Kidney epithelial cell (primary cell): ENCODE measurements at places on chromosomes 16 and 17. TPM values are rescaled to one million over a fixed set of nuclear protein-coding genes. Genes with fewer than 3 reads are reported as not detected.

Gene SLC52A1
- total RNA-seq = 0.17 and 0.62 TPM in 2 replicates

Gene DHX38
- 35.4 and 46.0 TPM in 2 replicates for total RNA-seq

DNA sequence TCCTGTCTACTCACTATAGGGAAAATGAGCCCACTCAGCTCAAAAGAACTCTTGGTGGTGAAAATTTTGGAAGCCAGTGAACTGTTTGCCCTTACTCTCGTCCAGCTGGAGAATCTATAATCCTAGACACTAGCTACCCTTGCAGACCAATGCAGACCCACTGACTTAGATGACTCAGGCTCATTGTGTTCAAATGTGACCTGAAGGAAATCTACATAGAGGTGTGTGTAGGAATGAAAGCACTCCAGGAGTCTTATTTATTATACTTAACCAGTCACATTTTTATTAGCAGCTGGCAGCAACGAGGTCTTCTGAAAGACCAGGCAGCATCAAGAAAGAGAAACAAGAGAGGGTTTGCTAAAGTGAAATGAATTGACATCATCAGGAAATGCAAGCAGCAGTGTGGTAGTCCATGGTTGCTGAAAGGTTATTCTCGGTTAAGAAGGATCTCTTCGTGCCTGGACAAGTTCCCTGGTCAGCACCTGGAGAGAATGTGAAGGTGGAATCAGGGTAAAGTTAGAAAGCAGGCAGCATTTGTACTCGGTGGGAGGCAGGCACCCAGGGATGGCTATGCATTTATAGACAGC, 1.4 kb downstream of the KRTAP29-1 start:
- no peak for DNase-seq

Gene NPIPA8
- 6.2 TPM in 1 of 2 replicates, not detected in the other for total RNA-seq

GRCh38 chr17:56113486-56113885, 39.8 kb upstream of the ANKFN1 start:
- no peak for DNase-seq

Gene KRTAP9-3
- total RNA-seq = not detected in 2 replicates

GRCh38 chr17:8185582-8186445, 4.2 kb downstream of the BORCS6 start:
- DNase-seq = no peak

Gene RSKR
- 2.3 and 12.2 TPM in 2 replicates for total RNA-seq

Gene PGP
- 15.7 and 17.7 TPM in 2 replicates for total RNA-seq

GRCh38 chr17:80968602-80969029, 23.0 kb upstream of the CHMP6 start:
- DNase-seq = no peak

GRCh38 chr17:79777120-79777893, 641 bp upstream of the CBX2 start:
- no peak for DNase-seq

GRCh38 chr17:78120971-78121800, 7.4 kb downstream of the TMC6 start:
- DNase-seq = no peak

DNA sequence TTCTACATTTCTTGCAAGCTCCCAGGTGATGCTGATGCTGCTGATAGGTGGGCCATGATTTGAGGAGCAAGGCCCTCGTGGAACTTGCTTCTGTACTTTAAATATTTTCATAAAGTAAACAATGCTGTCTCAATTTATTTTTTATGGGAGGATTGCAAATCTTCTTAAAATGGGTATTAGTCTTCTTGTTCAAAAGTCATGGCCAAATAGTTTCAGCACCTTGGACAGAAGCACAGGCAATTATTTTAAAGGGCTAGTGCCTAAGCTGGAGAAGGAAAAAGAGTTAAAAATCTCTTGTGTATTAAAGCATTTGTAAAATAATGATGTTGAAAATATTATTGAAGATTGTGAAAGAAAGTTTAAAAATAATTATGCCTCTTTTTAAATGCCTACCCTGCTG, 50.5 kb downstream of the GPR139 start:
- no peak for DNase-seq

Gene NTHL1
- 39.3 and 44.1 TPM in 2 replicates for total RNA-seq

GRCh38 chr16:397135-397661, at the start of gene NME4:
TSS of gene NME4 (plus strand) at chr16:397199. CDS start at chr16:397223, 24 bp downstream.
- no peak for DNase-seq

Gene BCAS3
- total RNA-seq = 21.8 and 26.7 TPM in 2 replicates

- DNase-seq = no peak
These were observed 122.4 kb upstream of the NLRP1 start for GRCh38 chr17:5706577-5707210.

DNA sequence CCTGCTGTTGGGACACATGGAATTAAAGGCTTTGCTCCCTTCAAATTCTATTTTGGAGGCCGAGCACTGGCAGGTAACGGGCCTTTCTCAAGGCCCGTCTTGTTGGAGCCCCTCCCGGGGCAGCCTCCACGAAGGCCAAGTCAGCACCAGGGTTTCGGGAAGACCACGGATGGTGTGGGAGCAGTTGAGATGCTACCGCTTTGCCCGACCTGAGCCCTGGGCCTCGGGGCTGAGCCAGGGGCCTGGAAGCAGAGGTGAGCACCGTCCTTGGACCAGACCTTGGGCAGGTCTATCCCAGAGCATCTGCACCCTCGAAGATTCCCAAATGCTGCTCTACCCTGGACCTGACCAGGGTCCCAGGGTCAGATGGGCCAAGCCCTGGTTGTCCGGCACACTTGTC, 23.0 kb downstream of the C17orf100 start:
- no peak for DNase-seq

DNA sequence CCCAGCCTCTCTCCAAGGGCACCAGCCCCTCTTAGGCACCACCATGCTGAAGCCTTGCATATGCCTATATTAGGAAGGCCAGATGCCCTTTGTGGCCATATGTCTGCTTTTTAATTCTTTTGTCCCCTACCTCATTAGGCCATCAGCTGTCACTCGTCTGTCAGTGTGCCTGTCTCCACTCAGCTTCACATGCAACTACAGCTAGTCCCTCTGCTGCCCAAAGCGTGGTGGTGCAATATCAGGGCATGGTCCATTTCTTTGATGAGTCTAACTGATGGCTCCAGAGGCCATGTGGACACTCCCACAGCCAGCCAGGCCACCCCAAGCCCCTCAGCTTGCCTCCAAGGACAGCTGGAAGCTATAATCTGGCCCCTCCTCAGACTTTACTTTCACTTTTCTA, 36.3 kb downstream of the MYO18A start:
- no peak for DNase-seq

- DNase-seq = no peak
These were observed 30.0 kb upstream of the ANKRD40CL start for GRCh38 chr17:50797135-50797810.

GRCh38 chr17:68822719-68823289, 132.4 kb downstream of the ABCA8 start:
- DNase-seq = no peak

- DNase-seq = no peak
These were observed 36.4 kb downstream of the MBTPS1 start for GRCh38 chr16:84080378-84080777.

Gene FAM171A2
- 12.6 and 16.3 TPM in 2 replicates for total RNA-seq

DNA sequence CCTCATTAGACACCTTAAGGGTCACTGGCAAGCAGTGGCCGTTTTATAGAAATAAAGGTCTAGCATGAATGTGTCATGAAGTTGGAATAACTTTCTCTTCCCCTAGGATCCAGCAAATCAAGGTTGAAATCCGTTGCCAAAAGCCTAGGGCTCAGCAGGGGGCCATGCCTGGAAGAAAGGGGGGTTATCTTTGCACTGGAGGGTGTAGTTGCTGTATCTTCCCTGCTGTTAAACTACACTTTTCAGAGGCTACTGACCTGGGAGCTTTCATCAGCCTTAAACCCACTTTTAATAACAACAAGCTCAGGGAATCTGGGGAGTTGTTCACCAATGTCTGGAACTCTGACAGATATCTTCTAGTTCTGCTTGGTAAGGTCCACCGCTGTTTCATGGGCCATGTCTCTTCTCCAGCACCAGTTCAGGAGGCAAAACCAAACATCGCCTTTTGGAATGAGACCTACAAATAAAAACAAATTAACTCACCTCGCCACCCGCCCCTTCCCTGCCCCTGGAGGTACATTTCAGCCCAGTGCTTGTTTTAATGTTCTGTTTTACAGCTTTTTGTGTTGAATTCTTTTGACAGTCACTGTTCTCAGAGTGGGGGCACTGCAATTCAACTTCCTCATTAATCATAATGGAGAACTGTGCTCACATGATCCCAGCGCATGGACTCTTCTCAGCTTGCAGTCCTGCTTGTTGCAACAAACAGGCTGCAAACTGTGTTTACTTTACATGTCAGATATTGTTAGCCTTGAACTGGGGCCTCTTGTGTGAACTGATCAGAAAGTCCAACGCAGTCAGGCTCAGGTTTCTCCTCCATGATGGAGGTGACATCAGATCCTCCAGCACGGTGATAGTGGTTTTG, 508.7 kb downstream of the KCNJ2 start:
- no peak for DNase-seq

Gene CFAP52
- not detected in 2 replicates for total RNA-seq

DNA sequence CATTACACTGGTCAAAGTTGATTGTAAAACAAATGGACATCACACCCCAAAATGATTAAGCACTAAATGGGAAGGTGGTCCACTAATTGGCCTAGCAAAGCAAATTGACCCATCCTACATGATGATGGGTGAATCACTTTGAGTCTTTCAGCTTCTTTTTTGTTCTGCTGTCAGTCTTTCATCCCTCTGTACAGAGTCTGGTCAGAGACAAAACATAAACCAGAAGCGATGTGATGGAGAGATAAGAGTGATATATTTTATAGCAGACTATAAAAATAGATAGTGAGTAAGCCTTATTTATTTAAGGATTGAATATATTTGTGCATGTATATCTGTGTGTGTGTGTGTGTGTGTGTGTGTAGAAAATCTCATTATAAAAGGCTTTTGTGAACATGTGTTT, 618.4 kb upstream of the SOX9 start:
- DNase-seq = no peak
